ENCODE measurements at places on chromosomes 6 and 20.

DNA sequence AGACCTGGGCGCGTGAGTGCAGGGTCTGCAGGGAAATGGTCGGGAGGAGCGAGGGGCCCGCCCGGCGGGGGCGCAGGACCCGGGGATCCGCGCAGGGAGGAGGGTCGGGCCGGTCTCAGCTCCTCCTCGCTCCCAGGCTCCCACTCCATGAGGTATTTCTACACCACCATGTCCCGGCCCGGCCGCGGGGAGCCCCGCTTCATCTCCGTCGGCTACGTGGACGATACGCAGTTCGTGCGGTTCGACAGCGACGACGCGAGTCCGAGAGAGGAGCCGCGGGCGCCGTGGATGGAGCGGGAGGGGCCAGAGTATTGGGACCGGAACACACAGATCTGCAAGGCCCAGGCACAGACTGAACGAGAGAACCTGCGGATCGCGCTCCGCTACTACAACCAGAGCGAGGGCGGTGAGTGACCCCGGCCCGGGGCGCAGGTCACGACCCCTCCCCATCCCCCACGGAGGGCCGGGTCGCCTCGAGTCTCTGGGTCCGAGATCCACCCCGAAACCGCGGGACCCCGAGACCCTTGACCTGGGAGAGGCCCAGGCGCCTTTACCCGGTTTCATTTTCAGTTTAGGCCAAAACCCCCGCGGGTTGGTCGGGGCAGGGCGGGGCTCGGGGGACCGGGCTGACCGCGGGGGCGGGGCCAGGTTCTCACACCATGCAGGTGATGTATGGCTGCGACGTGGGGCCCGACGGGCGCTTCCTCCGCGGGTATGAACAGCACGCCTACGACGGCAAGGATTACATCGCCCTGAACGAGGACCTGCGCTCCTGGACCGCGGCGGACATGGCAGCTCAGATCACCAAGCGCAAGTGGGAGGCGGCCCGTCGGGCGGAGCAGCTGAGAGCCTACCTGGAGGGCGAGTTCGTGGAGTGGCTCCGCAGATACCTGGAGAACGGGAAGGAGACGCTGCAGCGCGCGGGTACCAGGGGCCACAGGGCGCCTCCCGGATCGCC, 54.2 kb upstream of the HLA-A start:
- DNase-seq: peak; percentile 88

DNA sequence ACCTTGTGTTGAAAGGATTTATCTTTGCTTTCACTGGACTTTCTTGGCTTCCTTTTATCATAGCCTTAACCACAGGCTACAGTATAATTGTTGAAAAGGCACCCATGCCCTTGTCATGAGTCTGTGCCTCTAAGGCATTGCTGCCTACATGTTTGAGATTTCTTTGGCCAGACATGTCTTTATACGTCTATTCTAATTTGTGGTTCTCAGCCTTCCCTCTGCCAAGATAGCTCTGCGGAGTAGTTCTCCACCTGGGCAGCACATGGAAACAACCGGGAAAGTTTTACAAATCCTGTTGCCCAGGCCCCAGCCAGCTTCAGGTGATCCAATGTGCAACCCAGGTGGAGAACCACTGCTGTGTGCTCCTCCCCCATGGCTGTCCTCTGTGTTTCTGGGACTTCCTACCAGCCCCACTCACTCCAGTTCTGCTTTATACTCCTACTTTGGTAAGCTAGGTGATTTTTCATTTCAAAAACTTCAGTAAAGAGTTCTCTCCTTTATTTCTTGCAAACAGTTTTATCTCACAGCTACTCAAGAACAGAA, 159.6 kb upstream of the MYLIP start:
- no peak for DNase-seq

GRCh38 chr6:9116026-9116425, 680.7 kb upstream of the SLC35B3 start:
- no peak for DNase-seq

DNA sequence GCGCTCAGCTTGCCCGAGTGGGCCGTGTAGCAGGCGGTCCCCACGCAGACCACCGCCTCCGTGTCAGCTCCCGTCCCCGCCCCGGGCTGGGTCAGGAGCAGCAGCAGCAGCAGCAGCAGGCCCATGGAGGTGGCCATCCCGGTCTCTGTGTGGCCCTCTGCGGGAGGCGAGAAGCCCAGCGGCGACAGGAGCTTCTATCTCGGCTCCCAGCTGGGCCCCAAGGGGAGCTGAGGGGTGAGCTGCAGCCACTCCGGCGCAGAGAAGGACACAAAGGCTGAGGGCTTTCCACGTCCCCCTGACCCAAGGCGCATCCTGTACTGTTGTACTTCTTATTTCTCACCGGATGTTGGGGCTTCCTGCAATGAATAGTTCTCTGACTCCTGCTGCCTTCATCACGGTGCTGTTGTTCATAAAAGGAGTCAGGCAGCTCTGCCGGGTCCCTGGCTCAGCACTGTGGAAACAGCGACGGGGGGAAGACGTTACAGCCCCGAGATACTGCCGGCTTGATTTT, at the start of gene CD93:
TSS of gene CD93 (minus strand) at position 269 of the 511 bp plus-strand sequence. CDS start at position 137, 132 bp downstream.
- peak; percentile 63 for DNase-seq

DNA sequence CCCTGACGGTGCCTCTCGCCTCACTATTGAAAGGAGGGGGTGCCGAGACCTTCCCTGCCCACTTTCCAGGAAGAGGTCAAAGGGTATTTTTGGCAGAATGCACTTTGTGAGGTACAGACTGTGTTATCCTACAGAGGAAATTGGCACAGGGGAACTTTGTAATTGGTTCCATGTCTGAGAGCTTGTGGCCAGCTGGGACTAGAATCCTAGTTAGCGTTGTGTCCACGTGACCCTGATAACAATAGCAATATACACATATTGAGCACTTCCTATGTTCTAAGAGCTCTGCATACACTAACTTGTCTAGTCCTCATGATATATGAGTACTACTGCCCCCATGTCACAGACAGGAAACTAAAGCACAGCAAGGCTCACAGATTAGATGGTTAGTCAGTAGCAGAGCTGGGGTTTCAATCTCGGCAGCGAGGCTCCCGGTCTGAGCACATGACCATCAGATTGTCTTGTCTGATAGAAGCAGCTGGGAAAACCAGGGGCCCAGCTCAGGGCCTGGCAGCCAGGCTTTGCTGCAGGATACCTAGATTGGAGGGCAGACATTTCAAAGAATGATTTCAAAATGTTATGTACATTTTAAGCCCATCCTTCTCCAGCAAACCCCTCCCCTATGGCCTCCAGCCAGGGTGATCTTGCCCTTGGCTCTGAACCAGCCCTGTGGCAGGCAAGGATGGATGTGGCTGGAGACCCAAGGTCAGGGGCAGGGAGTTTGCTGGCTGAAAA, 1.4 kb downstream of the MAPK13 start:
- no peak for DNase-seq

DNA sequence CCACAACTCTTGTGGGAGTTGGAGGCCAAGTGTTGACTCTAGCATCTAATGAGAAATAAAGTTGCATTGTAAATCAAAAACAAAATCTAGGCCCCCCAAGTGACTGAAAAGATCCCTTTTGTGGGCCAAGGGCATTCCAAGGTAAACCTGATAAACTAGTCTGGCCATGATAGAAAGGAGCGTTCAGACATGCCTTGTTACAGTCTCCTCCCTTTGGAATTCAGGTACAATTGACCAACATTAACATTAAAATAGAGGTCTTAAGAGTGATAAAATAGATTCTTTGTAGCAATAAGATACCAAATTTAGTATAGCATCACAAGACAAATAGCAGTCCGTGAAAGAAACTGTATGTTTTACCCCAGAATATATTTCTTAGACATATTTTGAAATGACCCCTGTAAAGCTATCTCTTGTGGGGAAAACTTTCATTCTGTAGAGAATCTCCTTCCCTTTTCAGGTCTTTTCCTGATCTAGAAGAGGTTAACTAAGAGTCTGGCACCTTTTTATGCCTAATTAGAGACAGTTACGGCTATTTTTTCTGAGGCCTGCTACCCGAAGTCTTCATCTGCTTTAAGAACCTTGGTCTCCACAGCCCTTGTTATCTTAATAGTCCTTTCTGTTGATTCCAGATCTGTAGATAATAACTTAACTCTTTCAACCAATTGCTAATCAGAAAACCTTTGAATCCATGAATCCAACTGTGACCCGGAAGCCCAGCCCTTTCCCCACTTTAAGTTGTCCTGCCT, 495.4 kb upstream of the MMS22L start:
- no peak for DNase-seq

DNA sequence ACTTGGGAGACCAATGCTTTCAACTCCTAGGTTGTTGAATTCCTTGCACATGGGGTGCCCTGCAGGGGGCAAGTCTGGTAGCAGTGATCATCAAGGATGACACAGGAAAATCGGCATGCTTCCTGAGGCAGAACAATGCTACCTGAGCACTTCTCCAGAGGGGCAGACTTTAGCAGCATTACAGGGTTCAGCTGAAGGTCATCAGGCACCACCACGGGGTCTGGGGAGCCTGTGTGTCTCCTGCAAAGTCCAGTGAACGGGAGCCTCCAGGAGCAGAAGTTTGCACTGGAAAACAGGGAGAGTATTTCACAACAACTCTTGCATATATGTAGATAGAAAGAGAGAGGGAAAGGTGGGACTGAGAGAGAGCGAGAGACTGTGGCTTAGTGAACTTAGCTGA, 10.2 kb downstream of the VSX1 start:
- no peak for DNase-seq

- DNase-seq: peak; percentile 78
Observed at GRCh38 chr6:5995949-5996713, 10.6 kb downstream of the NRN1 start.

- no peak for DNase-seq
Observed at GRCh38 chr6:167769408-167770190, 57.1 kb upstream of the AFDN start.

GRCh38 chr6:165081944-165082532, 227.4 kb downstream of the C6orf118 start:
- DNase-seq: no peak

GRCh38 chr6:6942831-6943230, 164.9 kb upstream of the RREB1 start:
- peak; percentile 78 for DNase-seq

GRCh38 chr6:44104481-44105021, 22.7 kb downstream of the MRPL14 start:
- DNase-seq: peak; percentile 69

- no peak for DNase-seq
Observed at GRCh38 chr6:106473812-106474211, 113.3 kb downstream of the CRYBG1 start.

DNA sequence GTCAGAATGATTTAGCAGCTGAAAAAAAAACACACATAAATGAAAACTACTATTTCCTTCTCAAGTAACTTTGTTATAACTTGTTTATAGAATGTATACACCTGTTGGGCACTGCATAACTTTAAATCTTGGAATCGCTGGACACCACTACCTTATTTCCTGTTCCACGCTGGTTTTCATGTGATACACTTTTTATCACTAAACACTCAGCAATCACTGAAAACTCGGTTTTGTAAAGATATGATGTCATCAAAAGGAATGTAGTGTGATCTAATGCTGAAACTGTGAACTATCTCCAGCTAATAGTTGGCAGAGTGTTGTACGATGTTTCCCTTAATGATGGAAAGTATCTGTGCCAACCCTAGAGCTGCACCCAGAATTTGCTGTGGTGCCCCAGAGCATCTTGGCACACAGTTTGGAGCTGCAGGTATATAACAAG, 127.9 kb downstream of the BACH2 start:
- no peak for DNase-seq

DNA sequence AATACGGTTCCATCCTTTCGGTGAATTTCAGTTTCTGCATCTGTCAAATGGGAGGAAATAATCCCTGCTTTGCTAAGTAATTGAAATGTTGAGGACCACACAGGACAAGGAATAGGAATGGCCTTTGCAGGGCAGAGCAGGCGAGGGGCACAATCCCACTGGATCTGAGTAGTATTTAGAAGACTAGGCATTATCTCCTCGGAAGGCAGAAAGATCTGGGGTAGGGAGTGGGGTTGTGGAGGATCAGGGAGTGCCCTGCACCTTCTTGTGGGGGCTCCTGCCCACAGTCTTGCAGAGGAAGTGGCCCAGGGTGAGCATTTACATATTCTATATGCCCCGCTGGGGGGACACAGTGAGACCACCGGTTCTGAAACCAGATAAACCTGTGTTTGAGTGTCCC, 87.1 kb upstream of the SIRPA start:
- no peak for DNase-seq

DNA sequence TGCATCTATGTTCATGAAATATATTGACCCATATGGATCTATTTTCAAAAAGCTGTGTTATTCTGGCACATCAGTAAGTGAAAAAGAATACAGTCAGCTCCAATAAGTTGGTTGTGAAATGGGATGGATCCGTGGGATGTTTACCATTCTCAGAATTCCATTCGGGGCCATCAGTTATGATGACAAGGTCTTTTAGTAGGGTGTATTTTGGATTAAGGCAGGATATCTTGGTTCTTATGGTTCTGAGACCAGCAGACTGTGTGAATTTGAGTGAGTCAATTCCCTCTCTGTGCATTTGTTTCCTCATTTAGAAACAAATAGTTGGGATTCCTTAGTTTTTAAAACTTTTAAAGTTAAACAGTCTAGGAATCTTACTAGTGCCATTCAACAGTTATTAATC, 287.4 kb downstream of the CD109 start:
- DNase-seq: no peak

- no peak for DNase-seq
Observed at GRCh38 chr6:98887650-98888049, 53.3 kb downstream of the POU3F2 start.

DNA sequence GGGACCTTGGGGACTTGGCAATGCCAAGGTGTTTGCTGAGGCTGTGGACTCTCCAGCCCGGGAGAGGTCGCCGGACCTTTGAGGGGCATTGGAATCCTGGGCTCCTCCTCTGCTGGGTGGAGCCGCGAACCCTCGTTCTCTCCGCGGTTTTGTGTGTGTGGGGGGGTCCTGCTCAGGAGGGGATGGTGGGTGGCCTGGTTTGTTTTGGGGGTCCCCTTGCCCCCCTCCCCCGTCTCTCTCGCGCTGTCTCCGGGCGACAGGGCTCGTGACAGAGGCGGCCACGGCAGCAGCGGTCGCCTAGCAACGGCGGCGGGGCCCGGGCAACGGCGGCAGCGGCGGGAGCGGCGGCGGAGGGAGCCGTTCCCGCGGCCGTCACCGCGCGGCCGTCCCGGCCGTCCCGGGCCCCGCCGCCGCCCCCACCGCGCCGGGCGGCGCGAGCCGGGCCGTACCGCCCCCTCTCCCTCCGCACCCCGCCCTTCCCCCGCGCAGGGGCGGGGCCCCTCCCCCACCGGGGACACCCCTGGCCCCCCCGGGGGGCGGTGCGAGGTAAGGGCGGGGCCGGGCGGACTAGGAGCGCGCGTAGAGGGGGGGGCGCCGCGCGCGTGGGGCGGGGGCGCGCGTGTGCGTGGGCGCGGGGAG, 7.8 kb downstream of the SYNGAP1 start:
- DNase-seq: peak; percentile 67

DNA sequence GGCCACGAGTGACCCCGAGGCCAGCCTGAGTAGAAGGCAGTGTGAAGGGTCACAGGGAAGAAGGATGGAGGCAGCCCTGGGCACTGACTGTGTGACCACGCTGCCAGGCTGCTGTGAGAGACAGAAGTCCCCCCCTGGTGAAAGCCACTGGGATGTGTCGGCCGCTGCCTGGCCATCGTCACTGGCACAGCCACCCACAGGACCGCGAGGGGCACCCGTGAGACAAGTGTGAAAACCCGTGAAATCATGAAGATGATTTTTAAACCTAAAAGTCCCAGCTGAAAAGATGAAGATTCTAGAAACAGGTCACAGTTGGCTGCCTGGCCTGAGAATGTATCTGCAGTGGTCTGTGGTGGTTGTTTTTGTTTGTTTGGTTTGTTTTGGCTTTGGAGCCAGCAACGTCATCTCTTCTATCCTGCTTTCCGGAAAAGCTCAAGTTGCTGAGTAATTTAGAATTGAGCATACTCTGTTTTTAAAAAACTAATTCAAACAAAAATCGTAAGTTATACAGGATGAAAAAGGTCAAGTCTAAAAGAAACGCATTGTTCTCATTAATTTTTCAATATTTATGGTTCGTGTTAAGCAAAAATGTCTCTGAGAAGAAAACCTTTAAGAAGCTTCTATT, 94.7 kb downstream of the HUS1B start:
- no peak for DNase-seq
